ENCODE measurements at places on chromosomes 13 and 19.

GRCh38 chr13:110280231-110280813 lies 26.6 kb downstream of the COL4A1 start:
- DNase-seq: no peak

GRCh38 chr19:49324801-49325576 lies at the start of gene SLC6A16:
Gene SLC6A16 (minus strand): TSS chr19:49325191. CDS start chr19:49311347, 13,844 bp downstream.
- DNase-seq: no peak

DNA sequence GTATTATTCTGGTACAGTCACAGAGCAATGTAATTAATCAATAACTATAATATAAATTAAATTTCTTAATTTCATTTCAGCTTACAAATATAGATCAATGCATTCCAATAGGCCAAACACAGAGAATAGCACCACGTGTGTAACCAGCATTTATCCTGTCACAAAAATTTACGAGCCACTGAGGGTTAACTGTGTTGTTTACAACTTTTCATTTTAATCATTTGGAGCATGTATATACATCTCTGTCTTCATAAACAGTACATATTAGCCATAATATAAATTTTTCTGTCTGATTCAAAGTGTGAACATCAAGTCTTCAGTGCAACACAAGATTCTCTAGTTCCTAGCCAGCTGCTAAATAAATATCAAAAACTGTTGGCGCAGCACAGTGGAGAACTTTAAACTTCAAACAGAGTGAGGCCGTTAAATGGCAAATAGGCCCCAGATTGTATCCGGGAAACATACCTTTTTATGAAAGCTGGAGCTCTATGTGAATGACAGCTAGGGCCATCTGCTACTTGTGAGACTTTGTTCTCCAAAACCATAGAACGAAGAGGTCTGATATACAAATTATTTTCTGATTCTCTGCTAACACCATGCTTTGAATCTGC lies 105.1 kb downstream of the TBC1D4 start:
- DNase-seq: no peak

DNA sequence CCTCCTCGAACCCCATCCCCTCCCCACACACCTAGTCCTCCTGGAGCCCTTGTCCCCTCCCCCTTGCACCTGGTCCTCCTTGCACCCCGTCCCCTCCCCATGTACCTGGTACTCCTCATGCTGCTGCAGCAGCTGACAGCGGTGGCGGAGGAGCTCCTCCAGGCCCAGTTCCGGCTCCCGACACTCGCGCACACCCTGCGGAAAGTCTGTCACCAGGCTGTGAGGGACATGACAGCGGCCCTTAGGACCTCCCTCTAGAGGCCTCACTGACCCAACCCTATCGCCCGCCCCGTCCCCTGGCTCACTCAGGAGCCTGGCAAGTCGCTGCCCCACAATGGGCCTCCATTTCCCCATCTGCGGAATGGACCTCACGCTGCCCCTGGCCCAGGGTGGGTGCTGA lies 6.4 kb upstream of the PPP6R1 start:
- DNase-seq: no peak

DNA sequence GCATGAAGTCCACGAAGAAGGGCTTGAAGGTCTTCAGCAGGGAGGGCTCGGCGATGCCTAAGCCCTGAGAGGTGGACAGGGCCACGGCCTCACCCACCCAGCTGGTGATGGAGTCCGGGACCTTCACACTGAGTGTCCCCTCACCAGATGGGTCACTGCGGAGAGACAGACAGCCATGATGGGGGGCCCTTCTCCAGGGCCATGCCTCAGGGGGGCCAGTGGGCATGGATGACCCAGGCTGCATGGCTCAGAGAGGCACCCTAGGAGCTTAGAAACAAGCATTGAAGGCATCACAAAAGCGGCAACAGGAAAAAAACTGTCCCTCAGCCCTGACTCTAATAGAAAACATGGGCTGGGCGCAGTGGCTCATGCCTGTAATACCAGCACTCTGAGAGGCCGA lies 63.2 kb downstream of the F2RL3 start:
- no peak for DNase-seq

- no peak for DNase-seq
Measured at GRCh38 chr13:44046428-44046827, 166.7 kb downstream of the LACC1 start.

- DNase-seq: no peak
Measured at GRCh38 chr19:38221421-38221820, 2.6 kb downstream of the DPF1 start.

GRCh38 chr19:18418029-18418482 lies 1.1 kb upstream of the SSBP4 start:
- peak; percentile 33 for DNase-seq

DNA sequence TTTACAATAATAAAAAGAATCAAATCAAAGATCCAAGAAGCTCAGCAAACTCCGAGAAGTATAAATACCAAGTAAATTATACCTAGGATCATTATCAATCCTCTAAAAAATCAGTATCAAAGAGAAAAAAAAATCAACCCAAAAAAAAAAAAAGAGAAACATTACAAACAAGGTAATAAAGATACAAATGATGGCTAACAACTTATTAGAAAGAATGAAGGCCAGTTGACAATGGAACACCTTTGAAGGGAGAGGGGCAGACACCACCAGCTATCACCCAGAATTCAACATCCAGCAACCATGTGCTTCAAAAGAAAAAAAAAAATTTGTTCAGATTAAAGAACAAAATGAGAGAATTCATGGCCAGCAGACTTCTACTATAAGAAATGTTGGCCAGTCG lies 77.2 kb downstream of the ABCC4 start:
- no peak for DNase-seq

DNA sequence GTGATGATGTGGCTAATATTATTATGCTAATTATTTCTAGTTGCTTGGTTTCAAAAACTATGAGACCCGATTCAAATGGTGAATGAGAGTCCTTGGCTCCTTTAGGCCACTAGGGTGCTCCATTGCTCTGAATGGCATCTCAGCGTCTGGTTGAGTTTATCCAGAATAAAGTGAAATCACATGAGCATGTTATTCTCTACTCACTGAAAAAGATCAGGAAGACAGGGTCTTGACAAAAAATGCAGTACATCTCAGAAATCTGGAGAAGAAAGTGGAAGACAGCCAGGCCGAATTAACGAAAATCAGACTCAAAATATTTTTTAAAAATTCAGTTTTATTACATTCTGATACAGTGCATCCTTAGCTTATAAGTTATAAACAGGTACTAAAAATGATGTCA lies 516.2 kb downstream of the MYO16 start:
- no peak for DNase-seq

- no peak for DNase-seq
Measured at GRCh38 chr13:72693832-72694231, 33.6 kb downstream of the MZT1 start.

- DNase-seq: no peak
Measured at GRCh38 chr13:21338156-21338555, 120.9 kb downstream of the ZDHHC20 start.

DNA sequence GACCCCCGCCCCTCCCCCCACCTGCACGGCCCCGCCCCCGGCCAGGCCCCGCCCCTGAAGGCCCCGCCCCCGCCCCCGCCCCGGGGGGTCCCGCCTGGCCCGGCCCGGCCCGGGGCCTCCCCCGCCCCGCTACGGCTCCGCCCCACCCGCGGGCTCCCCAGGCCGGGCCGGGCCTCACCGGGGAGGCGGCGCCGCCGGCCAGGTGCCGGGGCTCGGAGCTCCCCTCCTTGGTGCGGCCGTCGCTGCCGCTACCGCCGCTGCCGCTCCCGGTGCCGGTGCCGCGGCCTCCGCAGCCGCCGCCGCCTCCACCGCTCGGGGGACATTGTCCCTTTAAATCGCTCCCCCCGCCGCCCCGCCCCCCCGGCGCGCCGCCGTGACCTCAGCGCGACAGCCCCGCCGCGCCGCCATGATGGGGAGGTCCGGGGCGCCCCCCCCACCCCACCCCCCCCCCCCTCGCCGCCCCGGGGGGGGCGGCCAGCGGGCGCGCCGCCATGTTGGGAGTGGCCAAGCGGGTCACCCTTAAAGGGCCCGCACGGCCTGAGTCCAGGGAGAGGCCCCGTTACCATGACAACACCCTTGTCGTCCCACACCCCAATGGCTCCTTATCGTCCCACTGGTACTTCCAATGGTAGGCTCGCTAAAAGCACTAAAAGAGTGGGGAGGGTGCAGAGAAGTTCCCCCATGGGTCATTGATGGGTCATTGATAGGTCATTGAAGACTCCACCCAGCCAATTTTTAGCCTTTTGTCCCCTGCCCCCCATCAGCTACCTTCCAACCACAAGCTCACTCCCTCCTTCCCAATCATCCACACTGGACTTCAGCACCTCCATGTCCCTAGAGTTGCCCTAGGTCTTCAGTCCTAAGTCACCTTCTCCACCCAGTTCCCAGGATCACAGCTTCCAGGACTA lies at the start of gene WIZ:
WIZ (minus strand) TSS at position 337 of the 908 bp plus-strand sequence. CDS start 1,649 bp downstream, outside the sequence.
- DNase-seq: peak; percentile 72

DNA sequence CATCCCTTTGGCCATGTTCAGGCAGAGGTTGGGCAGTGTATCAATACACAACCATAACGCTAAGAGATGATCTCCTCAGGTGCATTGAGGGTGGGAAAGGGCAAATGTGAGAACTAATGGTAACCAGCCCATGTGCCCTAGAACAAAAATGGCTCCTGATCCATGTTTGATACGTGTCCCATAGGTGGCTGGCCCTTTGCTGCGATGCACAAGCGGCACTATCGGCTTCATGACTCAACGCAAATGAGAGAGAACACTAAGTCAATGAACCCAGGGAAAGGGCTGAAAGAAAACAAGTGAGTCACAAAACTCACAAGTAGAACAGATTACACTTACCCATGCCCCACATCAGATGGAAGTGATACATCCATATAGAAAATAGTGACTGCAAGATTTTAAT lies 201.7 kb downstream of the ABCC4 start:
- DNase-seq: no peak

GRCh38 chr19:45630463-45630862 lies 8.7 kb downstream of the EML2 start:
- no peak for DNase-seq
